ENCODE measurements at places on chromosomes 16 and 17.

- no peak for DNase-seq
These were observed 2.4 kb upstream of the CBFB start for GRCh38 chr16:67026570-67026969.

DNA sequence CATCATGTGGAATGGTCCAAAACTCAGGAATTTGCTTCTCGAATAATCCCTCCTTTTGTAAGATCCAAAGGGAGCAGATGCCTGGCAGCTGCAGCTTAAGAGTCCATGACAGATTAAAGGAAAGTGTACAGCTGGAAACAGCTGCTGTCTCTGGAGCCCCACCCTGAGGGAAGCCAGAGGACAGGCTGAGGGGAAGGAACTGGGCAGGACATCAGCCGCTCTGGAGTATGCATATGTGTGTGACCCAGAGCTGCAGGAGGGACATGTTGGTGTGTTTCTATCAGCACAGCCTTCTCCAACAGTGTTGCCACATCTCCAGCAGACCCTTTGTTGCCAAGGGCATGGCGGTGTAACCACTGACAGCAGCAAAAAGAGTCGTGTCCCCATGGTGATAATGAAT is 46.2 kb downstream of the CYB561 start:
- no peak for DNase-seq

- DNase-seq: no peak
These were observed 21.4 kb upstream of the RPTOR start for GRCh38 chr17:80523054-80523744.

GRCh38 chr17:41018541-41018940 is 8.5 kb downstream of the KRTAP1-5 start:
- no peak for DNase-seq

GRCh38 chr17:62189377-62189776 is 124.3 kb upstream of the MED13 start:
- DNase-seq: no peak

GRCh38 chr16:86343027-86343795 is 167.1 kb upstream of the FOXF1 start:
- no peak for DNase-seq

- DNase-seq: no peak
These were observed 13.2 kb downstream of the SLC7A5 start for GRCh38 chr16:87855852-87856715.

DNA sequence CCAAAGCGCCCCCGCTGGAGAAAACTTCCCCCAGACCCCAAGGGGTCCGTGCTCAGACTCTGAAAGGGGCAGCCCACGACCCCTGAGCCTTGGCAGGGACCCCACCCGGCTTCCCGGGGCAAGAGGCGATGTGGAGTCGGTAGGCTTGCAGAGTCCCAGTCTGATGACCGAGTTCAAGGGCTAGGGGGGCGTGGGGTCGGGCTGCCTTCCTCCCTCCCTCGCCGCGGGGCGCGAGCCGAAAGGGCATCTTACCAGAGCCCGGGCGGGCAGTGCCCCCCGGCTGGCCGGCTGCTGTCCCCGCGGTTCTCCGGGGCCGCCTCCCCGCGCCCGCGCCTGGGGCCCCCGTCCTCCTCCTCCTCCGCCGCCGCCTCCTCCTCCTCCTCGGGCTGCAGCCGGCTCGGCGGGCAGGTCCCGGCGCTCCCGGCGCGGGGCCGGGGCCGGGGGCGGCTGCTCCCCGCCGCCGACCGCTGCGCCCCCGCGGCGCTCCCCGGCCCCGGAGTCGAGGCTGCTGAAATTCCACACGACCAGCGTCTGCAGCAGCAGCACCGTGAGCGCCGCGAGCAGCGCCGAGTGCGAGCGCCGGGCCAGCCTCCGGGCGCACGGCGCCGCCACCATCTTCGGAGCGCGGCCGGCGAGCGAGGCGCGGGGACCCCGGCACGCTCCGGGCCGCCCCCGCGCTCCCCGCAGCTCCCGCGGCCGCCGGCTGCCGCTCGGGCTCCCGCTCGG is 415 bp downstream of the XYLT1 start:
- no peak for DNase-seq

- DNase-seq: no peak
These were observed 23.5 kb downstream of the TNRC6A start for GRCh38 chr16:24753000-24753399.

GRCh38 chr17:30605523-30605922 is 128.3 kb downstream of the GOSR1 start:
- DNase-seq: no peak

DNA sequence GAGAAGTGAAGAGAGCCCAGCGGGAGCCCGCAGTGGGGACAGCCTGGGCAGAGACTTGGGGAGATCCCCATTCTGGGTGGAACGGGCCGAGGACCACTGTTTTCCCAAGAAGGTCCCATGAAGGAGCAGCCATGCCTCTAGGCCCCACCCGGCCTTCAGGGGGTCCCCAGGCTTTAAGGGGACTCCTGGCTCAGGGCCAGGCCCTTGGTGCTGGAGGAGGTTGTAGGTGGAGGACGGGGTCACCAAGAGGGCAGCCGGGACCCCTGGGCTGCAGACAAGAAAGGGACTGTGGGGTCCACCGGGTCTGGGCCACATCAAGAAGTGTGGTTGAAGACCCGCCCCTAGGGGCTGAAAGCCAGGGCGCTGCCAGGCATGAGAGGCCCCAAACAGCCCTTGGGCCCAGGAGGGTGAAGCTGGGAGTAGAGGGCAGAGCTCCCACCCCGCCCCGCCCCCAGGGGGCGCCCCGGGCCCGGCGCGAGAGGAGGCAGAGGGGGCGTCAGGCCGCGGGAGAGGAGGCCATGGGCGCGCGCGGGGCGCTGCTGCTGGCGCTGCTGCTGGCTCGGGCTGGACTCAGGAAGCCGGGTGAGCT is at the start of gene PRSS21:
PRSS21 (plus strand) TSS at position 487 of the 589 bp plus-strand sequence; CDS start at position 519, 32 bp downstream.
- DNase-seq: no peak

DNA sequence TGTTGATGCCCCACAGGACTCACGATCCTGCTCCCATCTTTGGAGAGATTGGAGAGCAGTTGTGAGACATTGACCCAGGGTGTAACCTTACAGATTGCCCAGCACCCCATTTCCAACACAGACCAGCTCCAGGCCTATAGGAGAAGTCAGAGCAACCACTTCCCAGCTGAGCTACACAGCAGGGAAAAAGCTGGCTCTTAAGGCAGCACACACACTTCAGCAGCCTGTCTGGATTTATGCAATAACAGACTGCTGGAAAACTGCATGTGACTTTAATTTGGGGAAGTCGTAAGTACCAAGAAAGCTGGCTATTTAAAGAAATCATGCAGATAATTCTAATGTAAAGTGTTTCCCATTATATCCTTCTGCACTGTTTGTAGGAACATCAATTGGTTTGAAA is 30.8 kb downstream of the NOG start:
- DNase-seq: no peak

DNA sequence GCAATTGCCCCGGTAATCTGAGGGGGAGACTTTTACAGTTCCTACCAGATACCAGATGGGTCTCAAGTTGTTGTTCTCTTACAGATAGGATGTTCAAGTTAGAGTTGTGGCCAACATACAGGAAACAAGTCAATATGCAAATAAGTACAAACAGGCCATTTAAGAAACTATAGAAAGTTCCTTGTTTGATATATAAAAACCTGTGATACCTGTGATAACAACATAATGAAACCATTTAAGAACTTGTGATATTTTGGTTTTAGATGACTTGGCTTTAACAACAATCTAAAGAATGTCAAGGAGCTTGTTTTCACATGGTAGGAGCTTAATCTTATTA is 16.8 kb downstream of the CDR2 start:
- DNase-seq: no peak

DNA sequence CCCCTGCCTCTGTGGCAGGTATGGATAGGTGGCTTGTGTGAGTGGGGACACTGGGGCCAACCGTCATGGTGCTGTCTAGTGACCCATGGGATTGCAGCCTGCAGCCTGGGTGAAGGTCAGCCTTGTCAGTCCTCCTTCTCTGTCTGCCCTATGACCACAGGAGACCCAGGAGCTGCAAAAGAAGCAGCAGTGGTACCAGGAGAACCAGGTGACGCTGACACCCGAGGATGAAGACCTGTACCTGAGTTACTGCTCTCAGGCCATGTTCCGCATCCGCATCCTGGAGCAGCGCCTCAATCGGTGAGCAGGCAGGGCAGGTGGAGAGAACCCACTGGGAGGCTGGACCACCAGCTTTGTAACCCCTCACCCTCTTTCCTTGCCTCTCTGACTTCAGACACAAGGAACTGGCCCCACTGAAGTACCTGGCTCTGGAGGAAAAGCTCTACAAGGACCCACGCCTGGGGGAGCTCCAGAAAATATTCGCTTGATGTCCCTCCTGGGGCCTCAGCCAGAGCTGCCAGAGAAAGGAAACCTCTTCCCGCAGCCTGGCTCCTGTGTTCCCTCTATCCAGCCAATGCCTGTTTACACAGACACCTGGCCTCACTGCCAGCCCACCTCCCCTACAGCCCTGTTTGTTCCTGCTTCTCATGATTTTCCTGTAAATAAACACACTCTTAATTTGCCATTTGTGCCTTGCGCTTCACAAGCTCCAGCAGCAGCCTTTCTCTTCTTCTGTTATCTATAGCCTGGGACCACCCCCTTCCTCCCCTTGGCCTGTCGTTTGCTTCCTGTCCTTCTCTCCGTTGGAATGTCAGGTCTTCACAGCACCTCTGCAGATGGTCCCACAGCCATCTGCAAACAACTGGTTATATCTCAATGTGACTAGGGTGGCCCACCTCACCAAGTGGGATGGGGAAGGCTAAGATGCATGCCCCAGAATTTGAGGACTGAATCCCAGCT is 4.5 kb upstream of the KATNB1 start:
- DNase-seq: no peak

DNA sequence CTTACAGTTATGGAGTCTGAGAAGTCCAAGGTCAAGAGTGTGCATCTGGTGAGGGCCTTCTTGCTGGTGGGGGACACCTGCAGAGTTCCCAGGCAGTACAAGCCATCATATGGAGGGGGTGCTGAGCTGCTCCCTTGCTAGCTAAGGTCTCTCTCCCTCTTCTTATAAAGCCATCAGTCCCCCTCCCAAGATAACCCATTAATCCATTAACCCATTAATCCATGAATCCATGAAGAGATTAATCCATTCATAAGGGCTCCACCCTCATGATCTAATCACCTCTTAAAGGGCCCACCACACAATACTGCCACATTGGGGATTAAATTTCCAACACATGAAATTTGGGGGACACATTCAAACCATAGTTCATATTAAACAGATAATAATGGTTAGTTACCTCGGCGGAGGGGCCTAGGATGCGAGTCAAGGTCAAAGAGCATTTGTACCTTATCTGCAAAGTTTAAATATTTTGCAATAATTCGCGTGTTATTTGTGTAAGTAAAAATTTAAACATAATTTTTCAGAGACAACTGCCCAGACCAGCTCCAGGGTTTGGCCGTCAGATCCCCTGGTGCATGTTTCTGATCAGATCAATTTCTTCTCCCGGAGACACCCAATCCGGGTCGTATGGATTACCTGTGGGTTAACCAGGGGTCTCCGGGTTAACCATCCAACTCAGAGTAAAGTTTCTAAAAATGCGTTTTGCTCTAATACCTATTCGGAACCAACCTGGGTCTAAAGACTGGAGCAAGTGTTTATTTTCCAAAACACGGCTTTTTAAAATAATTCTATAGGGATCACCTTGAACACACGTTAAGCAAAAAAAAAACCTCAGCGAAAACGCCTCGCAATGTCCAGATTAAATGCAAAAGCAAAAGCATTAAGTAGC is 740 bp upstream of the POLR3E start:
- no peak for DNase-seq

- DNase-seq: no peak
These were observed 896 bp upstream of the MYLK3 start for GRCh38 chr16:46748775-46749705.

DNA sequence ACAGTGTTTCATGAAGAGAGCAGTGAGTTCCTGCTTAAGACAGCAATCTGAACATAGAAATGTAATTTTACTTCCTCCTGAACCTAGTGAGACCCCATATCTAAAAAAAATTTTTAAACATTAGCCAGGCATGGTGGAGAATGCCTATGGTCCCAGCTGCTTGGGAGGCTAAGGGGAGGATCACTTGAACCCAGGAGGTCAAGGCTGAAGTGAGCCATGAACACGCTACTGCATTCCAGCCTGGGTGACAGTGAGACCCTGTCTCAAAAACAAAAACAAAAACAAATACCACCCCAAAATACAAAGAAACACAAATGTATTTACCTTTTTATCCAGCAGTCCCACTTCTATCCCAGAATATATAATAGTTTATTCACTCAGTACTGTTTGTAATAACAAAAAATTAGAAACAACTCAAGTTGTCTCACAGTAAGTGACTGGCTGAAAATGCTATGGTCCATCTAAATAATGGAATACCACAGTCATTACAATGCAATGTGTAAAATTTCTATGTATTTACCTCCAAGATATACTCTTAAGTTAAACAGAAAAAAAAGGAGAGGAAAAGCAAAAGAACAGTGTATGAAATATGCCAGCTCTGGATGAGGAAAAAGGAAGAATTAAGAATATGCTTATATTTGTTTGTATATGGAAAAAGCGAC is 16.3 kb downstream of the CFDP1 start:
- DNase-seq: no peak

DNA sequence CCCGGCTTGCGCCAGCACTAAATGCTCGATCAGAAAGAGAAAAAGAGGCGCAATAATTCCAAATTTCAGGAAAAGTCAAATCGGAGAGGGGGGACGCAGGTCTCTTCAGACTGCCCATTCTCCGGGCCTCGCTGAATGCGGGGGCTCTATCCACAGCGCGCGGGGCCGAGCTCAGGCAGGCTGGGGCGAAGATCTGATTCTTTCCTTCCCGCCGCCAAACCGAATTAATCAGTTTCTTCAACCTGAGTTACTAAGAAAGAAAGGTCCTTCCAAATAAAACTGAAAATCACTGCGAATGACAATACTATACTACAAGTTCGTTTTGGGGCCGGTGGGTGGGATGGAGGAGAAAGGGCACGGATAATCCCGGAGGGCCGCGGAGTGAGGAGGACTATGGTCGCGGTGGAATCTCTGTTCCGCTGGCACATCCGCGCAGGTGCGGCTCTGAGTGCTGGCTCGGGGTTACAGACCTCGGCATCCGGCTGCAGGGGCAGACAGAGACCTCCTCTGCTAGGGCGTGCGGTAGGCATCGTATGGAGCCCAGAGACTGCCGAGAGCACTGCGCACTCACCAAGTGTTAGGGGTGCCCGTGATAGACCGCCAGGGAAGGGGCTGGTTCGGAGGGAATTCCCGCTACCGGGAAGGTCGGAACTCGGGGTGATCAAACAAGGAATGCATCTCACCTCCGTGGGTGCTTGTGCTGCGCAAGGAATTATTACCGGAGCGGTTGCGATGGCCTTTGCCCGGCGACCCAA is 4.0 kb upstream of the DLX4 start:
- DNase-seq: no peak

DNA sequence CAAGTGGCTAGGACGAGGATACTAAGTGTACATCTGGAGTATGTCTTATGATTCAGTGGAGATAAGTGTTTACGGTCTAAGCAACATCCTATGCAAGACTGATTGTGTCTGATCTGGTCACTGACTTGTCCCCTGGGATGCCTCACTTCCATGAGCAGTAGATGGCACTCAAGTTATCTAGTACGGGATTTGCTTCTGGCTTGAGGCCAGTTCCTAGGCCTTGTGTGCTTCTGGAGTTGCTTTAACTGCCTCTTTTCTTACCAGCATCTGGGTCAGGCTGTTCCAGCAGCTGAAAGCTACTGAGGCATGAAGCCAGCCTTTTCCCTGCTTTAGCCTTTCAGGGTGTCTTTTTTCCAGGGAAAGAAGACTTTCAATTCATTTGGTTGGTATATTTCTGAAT is 23.0 kb downstream of the SUPT6H start:
- DNase-seq: no peak

Data from Jurkat, Clone E6-1 (cell line).